ENCODE measurements at places on chromosomes 3 and 15.

- no peak for DNase-seq
These were observed 20.9 kb downstream of the KAT2B start for GRCh38 chr3:20060974-20061685.

DNA sequence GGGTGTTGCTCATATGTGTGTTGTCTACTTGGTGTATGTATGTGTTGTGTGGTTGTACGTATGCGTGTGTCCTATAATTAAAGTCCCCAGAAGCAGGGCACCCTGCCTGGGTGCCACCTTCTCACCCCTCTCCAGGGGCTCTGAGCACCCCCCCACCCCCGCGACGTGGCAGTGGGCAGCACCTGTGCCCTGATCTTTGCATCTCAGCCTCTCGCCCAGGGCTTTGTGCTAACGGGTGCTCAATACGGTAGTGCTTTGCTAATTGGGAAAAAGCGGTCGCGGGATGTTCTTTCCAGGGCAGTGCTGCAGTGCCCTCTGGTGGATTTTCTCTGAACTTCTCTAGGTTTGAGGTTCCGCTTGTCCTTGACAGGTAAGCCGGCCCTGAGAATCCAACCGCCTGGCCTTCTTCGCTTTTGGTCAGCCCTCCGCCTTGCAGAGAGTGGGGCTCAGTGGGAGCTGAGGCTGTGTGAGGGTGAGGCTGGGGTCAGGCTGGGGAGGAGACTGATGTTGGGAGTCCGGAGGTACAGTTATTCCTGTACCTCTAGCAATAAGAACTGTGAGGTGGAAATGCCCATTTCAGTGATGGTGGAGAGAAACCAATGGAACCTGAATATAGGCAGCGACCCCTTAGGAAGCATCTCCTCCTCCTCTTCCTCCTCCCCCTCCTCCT is 17.6 kb upstream of the EPHB3 start:
- peak; percentile 71 for DNase-seq

- no peak for DNase-seq
These were observed 32.8 kb upstream of the UBE2E2 start for GRCh38 chr3:23170291-23170690.

- no peak for DNase-seq
These were observed 555.8 kb upstream of the IL12A start for GRCh38 chr3:159432682-159433340.

DNA sequence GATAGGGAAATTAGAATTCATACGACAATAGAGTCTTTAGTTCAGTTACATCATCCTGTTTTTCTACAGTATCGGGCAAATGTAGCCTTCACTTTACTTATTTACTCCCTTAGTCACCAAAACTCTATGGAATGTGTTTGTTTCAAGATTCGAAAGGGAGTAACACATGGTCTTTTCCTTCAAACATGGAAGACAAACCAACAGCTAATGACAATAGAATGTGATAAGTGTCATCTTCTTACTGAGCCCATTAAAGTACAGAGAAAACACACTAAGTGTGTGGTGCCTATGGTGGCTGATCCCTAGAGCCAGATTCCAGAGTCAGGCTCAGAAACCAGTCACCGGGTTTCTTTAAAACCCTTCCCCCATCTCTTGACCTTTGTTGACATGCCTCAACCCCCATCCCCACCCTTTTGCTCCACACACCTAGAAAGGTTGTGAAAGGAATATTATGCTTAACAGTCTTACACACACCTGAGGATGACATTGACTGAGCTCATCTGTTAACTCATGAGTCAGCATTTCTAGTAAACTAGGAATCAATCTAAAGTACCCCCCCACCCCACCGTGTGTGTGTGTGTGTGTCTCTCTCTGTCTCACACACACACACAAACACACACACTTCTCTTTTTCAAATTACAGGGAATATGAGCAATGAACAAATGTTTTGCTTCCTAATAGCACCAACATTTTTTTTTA is 549.6 kb upstream of the CCDC54 start:
- no peak for DNase-seq

DNA sequence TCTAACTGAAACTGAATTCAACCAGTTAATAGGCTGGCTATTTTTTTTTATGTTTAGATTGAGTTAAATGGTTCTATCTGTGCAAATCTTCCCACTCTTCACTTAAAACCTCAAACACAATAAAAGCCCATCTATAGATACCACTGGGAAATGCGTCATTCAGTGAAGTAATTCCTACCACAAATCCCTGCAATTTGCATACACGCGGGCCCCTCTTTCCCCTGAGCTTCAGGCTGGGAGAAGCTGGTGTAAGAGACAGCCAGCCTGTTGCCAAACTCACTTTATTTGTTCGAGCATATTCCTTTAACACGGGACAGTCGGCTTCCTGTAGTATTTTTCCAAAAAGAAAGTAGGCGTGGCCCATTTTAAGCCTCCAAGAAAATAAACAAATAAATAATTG is 26.0 kb upstream of the MCTP2 start:
- no peak for DNase-seq

DNA sequence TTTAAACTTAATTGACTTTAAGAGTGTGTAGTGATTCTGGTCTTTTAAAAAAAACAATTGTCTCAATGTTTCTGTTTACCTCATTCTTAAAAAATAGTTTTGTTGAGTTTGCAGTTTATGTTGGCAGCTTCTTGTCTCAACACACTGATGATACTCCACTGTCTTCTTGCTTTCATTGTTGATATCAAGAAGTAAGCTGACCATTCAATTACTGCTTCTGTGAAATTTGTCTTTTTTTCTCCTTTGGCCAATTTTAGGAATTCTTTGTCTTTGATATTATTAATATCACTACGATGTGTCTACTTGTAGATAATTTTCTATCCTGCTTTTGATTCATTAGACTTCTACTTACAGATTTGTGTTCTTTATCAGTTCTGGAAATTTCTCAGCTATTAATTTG is 31.4 kb downstream of the PAK2 start:
- DNase-seq: no peak

- no peak for DNase-seq
These were observed 139.4 kb downstream of the OPA1 start for GRCh38 chr3:193732391-193732790.

GRCh38 chr15:91228383-91228782 is 128.3 kb downstream of the SV2B start:
- no peak for DNase-seq

DNA sequence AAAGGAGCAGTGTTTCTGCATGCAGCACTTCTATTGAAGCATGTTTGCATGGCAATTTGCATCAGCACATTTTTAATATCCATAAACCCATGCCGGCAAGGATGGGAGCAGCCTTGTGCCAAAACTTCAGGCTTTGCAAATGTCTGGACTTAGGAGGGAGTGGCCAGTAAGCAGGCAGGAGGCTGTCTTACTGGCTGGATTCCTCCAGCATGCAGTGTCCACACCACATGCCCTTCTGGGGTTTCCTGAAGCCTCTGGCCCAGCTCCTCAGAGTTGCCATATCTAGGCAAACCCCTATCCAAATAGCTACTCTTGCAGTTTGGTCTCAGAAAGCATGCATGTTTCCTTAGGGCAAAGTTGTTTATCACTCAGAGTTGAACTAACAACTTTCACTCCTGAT is 139.1 kb upstream of the MRPS22 start:
- DNase-seq: no peak

All from omental fat pad (tissue), 4 donors.